Amniotic epithelial cell (primary cell): ENCODE measurements at places on chromosomes 7 and 10.
A peak's percentile ranks its signal among the peaks of the same experiment; 100 is the strongest.

DNA sequence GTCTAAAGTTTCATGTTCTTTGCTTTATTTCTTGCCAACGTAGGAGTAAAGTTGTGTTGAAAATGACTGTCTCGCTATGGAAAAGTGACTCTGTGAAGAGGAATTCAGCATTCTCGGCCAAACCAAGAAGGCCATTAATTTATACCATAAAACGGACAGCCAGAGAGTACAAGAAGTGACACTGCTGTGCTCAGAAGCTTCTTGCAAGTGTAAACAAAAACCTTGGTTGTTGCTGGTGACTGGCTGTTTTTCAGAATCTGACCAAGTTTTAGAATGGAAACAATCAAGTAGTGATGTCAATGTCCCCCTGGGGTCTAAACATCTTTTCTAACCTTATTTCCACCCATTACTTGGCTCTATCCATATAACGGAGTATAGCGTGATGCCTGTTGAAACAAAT, 201.9 kb downstream of the INHBA start:
- no peak for DNase-seq

DNA sequence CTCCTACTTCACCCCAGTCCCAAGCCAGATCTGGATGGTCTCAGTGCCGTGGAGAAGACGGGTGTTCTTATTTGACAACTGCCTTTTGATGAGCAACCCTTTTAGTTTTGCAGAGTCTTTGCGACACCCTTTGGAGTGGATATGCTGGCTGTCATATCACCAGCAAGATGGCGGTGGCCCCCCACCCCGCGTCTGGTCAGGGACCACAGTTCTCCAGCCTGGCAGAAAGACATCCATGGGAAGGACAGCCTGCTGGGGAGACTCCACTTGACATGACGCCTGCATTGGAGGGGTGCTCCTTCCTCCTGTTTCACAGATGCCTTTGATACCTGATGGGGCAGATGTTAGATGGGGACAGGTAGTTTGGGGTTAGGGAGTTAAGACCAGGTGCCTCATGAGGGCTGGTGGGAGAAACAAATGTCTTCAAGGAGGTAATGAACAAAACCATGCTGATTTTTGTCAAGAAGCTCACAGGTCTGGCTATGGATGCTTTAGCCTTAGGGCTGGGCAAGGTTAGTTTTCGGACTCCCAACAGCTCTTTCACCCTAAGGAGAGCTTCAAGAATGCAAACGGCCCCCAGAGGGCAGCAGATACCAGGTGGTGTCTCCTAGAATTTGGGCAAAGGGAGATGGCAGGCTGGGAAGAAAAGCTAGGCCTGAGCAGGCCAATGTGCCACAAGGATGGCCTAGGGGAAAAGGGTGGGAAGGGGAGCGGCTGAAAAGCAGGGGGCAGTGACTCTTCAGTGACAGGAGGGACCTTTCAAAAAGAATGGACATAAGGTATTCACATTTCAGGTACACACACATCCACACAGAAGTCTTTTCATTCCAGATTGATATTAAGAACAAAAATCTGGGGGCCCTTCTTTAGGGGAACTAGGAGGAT, 95.2 kb downstream of the CLEC2L start:
- DNase-seq, result peak; percentile 15

- no peak for DNase-seq
Measured at GRCh38 chr10:32072025-32072800, 16.0 kb upstream of the KIF5B start.

- no peak for DNase-seq
Measured at GRCh38 chr10:29304995-29305335, 16.1 kb downstream of the LYZL1 start.

- DNase-seq, result no peak
Measured at GRCh38 chr10:132103116-132103910, 37.6 kb downstream of the JAKMIP3 start.

DNA sequence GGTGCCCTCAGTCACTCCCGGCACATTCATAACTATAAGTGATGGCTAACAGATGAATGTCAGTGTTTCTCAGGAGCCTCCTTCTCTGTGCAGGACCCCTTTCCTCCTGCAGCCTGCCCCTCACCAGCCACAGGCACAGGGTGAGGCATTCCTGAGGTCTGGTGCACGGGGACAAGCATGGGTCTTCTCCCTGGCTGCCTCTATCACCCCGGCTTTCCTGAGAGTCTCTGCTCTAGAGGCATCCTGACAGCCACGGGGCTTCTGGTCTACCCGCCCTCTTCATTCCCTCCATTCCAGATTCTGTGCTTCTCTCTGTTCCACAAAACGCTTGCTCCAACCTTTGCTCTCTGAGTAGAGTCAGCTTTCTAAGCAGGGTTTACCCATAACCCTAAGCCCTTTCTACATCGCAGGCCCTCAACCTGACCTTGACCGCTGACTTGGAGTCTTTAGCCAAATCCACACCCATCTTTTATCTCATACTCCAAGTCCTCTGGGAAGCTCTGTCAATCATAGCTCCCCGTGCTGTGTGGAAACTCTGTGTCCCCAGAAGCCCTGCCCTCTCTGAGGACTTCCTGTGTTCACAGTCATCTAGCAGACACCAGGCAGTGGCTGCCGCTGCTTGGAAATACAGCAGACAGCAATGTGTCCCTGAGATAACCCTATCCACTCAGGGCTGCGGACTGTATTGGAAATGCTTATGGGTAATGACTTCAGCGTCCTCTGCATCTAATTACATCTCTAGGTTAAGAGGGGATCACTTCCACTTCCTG, 159.0 kb downstream of the SFMBT2 start:
- DNase-seq, result no peak

DNA sequence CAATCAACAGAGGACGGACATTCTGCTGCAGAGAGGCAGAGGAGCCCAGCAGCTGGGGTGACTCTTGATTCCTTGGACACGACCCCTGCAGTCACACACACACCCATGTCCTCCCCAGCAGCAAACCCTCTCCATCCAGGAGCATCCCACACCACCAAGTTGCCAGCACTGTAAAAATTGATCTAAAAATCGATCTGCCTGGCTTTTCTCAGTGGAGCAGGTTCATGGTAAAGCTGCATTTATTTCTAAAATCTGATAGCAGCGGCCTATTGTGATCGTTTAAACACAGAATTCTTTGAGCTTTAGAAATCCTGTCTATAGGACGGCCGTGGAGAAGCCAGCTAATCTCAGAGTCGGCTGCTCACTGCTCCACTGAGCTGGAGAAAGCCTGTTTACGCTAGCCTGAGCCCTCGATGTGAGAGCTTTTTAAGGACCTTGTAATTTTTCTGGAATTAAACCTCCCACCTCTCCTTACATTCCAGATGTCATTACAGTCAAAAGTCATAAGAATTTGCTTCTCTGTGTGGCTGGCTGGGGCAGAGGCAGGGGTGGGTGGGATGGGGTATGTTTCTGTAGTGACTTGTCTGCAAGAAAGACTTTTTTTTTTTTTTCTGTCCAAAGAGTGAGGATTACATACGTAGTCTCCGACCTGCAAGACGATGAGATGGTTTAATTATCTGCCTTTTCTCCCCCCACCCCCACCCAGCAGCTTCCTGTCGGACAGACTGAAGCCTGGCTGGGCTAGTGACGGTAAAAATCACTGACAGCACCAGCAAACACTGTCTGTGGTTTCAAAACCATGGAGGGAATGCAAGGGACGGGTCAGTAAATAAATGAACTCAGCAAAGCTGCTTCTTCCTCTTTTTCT, 31.6 kb downstream of the TRIM8 start:
- DNase-seq, result peak; percentile 98

- no peak for DNase-seq
Measured at GRCh38 chr7:151796871-151797537, 79.9 kb downstream of the PRKAG2 start.

DNA sequence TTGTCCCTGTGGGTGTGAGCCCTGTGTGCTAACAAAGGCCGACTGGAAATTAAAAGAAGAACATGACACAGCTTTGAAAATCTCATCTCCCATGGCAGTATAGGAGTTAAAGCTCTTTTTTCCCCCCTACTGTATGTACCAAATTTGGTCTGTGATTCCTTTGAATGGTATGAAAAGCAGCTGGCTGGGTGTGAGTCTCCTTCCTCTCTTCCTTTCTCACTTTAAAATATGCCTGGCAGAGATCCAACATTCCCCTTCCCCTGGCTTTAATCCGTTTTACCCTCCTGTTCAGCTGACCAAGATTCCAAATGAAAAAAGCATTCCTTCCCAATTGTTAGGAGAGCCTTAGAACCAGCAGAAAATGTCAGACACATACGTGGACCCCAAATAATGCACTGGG, 225.0 kb upstream of the CELF2 start:
- peak; percentile 88 for DNase-seq

GRCh38 chr10:68154211-68154497, 44.9 kb downstream of the MYPN start:
- DNase-seq, result peak; percentile 15

DNA sequence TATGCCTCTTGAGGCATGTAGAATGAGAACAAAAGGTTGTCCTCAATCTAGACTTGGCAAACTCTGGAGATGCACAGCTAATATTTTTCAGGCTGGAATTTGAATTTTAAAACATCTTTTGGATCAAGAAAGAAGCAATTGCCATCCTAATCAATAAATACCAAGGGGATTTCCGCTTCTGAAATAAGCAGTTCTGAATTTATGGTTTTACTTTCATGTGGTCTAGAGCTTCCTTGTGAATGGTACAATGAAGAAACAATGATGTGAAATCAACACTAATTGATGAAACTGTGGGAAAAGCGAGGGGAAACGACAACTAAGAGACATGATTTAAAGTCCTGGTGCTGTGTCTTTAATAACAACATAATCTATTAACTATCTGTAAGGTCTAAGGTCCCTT, 1202.7 kb downstream of the SORCS3 start:
- no peak for DNase-seq

DNA sequence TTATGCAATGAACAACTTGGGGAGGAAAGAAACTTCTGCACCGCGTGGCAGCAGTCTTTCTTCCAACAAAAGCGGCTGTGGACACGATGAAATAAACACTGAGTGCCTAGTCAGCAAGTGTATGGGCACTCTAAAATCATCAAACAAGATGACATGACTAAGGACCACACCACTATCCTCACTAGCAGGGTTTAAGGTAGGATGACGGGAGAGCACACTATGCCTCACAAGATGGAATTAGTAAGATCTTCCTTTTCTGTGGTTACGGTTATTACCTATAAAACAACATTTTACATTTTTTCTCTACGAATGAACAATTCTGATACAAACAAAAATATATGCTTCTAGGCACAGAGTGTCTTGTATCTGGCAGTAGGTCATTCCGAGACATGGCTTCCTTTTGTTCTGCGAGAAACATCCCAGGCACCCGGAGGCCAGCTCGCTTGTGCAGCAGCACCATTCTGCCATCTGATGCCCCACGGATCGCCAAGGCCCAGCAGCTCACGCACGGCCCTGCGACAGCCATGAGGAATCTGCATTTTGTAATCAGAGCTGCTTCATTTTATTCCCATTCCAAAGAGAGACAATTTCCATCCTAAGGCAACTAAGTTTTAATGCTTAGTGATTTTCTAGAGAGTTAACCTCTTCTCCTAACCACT, 54.1 kb upstream of the NCAPG2 start:
- no peak for DNase-seq

- DNase-seq, result no peak
Measured at GRCh38 chr7:7335215-7335614, 152.9 kb downstream of the C1GALT1 start.

GRCh38 chr10:132192991-132193665, 6.4 kb downstream of the DPYSL4 start:
- no peak for DNase-seq

DNA sequence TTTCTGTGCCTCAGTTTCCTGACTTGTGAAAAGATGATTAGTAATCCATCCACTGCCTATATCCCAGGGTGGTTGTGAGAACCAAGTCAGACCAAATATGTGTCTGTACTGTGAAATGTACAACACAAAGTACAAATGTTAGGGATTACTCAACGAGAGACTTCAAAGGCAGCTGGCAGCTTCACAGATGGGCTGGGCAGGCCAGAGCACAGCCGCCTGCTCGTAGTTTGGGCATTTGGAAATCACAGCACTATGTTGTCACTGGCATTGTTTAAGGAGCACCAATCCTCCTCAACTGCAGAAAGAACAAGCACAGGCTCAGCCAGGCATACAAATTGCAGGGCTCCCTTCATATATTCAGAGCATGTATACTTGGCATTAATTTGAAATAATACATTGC, 64.5 kb upstream of the C10orf90 start:
- DNase-seq, result no peak

DNA sequence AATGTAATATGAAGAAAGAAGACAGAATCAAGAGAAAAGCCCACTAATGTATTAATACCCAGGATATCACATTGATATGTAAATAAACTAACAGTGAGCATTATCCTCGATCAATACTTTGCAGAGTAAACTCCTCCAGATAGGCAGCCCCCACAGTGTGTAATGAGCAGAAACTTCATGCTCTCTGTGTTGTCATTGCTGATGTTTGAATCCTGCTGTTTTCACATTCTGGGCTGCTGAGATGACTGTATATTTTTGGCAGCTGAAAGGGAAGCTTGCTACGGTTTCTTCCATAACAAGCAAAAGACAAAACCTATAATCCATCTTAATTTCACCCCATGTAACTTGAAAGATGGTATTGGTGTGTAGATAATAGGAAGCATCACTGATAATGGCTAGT, 15.3 kb upstream of the THSD7A start:
- DNase-seq, result no peak

- DNase-seq, result no peak
Measured at GRCh38 chr10:48695636-48696534, 11.2 kb downstream of the WDFY4 start.

DNA sequence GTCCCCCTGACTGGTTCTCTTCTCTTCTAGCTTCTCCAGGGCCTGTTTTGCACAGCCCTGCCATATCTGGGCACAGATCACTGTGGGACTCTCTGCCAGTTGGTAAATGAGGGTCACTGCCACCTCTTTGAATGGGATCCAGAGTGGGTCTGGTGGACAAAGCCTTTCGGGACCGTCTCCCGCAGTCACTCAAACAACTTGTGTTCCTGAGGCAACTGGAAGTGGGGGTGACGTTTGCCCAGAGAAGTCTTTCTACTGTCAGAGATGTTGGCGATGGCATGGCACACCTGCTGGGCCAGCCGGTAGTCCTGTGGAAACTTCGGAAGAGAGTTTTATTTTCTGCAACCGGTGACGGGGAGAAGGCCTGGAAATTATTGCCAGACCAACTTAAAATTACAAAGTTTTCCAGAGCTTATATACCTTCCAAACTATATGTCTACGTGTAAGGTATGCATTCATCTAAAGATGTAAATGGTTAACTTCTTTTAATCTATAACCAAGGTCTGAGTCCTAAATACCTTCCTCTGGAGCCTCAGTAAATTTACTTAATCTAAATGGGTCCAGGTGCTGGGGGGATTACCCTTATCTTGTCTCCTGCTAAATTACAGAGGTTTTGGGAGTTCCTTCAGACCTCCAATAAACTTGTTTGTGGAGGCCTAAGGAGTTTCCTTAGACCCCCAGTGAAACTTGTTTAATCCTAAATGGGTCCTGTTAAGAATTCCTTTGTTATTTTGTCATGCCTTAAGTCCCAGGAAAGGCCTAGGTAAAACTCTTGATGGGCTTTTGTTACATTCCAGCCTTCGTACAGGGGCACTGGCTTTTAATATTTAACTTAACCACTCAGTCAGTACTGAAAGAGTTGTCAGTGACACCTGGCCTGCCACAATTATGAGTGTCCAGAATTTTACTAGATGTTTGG, 94.0 kb downstream of the NPSR1 start:
- no peak for DNase-seq
